ENCODE measurements at places on chromosomes 12 and 14. TPM values are rescaled to one million over a fixed set of nuclear protein-coding genes. Genes with fewer than 3 reads are reported as not detected.
A peak's percentile ranks its signal among the peaks of the same experiment; 100 is the strongest.

- no peak for DNase-seq
Observed at GRCh38 chr12:59494617-59495016, 101.2 kb upstream of the SLC16A7 start.

Gene IL26
- not detected for total RNA-seq

Gene HOXC4
- 0.18 TPM for total RNA-seq

DNA sequence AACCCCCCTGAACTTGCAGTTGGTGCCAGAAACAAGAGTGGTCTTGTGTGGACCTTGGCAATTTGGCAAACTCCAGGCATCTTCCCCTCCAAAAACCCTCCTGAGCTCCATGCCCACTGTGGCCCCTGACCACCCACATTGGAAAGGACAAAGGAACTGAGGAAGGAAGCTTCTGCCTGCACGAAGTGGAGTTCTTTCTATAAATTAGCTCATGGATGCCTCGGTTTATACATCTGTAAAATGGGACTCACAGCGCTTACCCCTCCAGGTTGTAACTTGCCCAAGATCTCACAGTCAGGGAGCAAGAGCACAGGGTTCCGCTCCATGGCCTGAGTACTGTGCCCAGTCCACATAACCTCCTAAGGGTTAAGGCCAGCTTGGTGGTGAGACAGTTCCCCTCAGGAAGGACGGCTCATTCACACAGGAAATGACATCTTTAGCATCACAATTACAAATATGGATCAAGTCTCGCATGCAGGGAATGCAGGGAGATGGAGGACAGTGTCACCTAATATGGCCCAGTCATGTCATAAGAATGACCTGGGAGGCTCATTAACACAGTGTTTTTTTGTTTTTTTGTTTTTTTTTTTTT lies 66.6 kb downstream of the CLMN start:
- no peak for DNase-seq

DNA sequence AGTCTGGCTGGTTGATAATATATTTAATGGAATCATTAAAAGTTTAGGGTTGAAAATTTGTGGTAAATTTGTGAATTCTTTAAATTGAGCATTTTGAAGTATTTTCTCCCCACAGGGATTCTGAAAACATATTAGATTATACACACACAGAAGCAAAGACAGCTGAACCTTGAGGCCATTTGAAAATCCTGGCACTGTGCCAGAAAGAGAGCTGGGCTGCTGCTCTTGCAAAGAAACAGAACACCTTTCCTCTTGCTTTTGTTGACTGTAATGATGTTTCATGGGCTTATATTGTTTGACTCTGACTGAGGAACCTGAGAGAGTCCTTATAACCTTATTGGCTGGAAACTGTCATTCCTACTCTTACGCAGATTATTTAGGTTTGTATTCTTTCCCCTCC lies 4.8 kb downstream of the RNF34 start:
- peak; percentile 26 for DNase-seq

Gene CRACR2A
- 68.5 TPM for total RNA-seq

Gene OR4E2
- not detected for total RNA-seq

DNA sequence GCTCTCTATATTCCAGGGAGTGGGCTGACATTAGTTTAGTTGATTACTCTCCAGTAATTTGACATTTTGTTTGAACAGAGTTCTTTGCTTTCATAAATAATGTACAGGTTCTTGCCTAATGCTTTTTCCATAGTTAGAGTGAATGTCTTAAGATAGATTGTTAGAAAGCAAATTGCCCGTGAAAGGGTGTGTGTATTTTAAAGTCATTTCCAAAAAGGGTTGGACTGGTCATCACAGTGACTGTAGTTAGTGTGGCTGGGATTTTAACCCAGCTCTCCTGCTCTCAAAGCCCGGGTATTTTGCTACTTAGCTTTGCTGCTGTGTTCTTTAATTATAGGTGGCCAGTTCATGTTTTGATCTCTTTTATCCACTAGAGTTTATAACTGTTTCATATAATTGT lies 74.2 kb downstream of the DNAH10 start:
- DNase-seq, result no peak

DNA sequence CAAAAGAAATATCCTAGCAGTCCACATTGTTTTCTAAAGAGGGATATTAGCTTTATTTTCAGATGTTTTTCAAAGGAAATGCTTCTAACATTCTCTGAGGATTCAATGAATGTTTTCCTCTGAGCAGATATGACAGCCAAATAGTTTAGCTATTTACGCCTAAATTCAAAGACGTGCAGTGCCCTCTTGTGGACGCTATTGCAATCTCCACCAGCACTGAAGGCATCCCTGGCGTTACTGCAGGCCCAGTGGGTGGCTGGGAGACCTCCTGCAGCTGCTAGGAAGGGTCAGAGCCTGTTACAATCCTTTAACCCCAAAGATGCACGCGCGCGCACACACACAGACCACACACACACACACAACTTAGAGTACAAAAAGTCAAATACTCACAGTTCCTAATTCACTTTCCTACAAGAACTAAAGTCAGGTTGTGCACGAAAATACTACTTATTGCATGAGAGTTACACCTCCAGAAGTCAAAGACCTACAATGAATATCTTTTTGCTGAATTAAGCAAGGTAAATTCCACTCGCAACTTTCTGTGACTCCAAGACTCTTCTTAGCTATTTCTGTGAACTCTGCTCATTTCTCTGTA lies 589.3 kb upstream of the TMEM132C start:
- no peak for DNase-seq

DNA sequence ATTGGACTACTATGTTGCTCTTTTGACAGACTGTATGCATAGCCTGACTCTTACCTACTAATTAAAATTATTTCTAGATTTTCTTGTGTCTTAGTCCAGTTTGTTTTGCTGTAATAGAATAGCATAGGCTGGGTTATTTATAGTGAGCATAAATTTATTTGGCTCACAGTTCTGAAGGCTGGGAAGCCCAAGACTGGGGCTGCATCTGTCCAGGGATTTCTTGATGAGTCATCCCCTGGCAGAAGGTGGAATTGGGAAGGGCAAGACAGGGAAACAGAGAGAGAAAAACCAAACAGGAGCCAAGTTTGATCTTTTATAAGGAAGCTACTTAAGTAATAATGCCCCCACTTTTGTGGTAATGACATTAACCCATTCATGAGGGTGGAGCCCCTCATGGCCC lies 759.2 kb upstream of the LRFN5 start:
- no peak for DNase-seq

Gene METAP2
- 36.1 TPM for total RNA-seq

DNA sequence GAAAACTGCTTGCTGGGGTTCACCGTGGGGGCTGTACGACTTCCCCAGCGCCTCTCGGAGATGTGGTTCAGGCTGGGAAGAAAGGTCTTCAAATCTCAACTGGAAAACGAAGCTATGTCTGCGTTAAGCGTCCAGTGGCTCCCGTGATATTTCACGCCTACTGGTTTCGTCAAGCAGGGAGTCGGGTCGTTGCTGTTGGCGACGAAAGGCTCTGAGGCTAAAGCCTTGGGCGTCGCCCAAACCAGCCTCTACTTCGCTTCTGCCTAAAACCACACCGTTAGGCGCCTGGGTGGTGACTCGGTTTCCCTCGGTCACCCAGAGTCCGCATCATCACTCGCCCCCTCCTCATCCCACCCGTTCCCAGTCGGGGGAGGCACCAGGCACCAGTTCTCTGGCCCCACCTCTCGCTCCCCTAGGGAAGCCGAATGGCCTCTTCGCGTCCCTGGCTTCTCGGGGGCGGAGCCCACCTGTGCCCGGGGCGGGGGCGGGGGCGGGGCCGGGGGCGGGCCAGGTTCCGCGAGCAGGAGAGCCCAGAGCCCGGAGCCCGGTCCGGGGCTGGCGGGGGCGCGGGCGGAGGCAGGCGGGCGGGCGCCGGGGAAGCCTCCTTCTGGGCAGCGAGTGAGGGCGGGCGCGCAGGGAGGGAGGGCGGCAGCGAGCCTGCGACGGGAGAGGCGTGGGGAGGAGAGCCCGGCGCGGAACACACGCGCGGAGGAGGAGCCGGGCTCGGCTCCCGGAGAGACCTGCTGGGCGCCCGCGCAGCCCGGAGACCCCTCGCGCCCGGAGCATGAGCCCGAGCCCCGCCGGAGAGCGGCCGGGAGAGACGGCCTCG lies at the start of gene B4GALNT3:
Gene B4GALNT3 (plus strand): TSS at position 510 of the 829 bp plus-strand sequence. CDS start 438 bp downstream, outside the sequence.
- peak; percentile 66 for DNase-seq

- no peak for DNase-seq
Observed at GRCh38 chr14:30748343-30748742, 126.0 kb upstream of the COCH start.

- DNase-seq, result no peak
Observed at GRCh38 chr12:130807309-130807708, 31.7 kb downstream of the STX2 start.

DNA sequence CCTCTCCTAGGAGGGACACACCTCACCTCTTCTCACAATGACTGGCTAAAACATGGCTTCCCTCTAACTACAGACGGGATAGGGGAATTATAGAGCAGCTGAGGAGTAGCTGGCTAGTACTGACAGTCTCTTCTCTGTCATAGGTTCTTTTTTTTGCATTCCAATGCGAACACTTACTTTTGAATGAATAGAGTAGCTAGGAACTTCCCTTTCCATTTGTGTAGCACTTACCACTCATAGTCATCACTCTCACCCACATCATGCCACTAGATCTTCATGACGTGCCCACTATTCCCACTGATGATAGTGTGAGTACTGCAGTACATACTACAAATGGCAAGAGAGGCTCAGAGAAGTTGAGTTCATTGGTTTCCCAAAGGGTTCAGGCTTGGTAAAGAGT lies 143.9 kb upstream of the HIF1A start:
- DNase-seq, result no peak

DNA sequence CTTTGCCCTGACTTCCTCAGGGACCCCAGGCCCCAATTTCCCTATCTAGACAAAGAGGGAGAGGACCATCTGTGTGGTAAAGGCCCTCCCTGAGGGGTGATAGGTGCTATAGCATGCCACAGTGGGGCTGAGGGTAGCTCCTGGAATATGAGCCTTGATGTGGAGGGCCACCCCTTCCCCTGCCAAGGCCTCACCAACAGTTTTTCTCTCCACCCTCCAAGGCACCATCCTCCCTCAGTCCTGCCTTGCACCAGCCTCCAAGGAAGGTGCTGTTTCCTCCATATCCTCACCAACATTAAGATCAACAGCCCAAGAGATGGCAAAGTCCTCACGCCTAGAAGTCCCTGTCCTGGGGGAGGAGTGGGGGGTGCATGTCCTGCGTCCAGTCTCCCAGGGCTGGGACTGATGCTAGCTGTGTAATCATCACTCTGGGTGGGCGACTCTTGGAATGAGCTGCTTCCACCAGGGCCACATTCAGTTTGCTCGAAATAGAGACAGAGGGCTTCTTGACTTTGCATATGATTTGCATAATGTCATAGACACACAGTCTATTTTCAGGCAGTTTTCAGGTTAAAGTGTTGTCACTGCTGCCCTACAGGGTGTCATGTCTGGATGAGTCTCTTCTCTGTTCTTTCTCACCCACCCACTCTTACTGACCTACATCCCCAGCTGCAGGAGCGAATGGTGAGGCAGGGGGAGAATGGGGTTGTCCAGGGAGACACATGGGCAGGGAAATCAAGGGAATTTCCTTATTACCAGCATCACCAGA lies 17.4 kb downstream of the ACVRL1 start:
- no peak for DNase-seq

Gene PPM1H
- total RNA-seq, result 7.9 TPM

- no peak for DNase-seq
Observed at GRCh38 chr12:110269622-110270124, 11.4 kb upstream of the ATP2A2 start.

Gene PELI2
- total RNA-seq, result 12.2 TPM

DNA sequence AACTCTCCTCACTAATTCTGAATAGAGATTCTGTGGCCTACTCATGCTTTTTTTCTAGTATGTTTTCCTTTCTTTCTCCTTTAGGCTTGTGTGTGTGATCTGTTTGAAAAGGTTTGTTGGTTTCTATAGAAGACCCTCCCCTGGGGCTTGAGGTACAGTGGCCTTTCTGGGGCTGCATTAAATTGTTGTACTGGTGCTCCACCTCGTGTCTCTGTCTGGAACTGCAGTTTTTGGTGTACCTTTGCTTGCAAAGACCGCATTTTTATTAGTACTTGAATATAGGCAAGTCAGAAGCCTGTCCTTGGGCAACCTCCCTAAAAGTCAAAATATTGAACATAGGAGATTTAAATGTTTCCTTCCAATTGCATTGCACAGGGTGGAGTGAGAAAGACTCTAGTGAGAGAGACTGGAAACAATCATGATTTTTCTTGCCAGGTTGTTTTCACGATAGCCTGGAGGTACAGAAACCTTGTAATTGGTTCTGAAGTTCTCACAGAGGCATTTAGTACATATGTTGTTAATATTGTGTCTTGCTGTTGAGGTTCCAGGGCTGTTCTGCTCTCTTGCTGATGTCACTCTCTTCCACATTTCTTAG lies 39.0 kb downstream of the SLCO1B1 start:
- peak; percentile 35 for DNase-seq

DNA sequence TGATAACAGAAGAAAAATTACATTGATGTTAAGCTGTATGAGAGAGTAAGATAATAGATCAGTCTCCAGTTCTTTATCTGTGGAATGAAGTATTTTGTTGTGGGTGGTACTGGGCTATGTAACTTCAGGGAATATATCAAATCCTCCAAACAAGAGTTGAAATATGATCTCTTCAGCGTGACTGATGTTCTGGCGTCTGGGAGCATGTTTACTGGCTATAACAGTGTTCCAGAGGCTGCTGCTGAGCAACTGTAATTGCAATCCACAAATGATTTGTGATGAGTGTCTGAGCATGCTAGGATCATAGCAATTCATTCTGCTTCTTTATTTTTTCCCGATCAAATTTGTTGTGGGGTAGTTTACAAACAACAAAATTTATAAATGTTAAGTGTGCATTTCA lies 18.6 kb upstream of the CCDC198 start:
- DNase-seq, result no peak

GRCh38 chr12:108642899-108643654 lies 9.4 kb upstream of the SELPLG start:
- DNase-seq, result no peak

Gene GALNT8
- total RNA-seq, result 24.5 TPM

- DNase-seq, result no peak
Observed at GRCh38 chr12:132004946-132005345, 55.2 kb downstream of the EP400 start.

- no peak for DNase-seq
Observed at GRCh38 chr14:105241641-105242040, 6.7 kb upstream of the BTBD6 start.

GRCh38 chr12:59164991-59165718 lies 244.9 kb upstream of the LRIG3 start:
- no peak for DNase-seq

DNA sequence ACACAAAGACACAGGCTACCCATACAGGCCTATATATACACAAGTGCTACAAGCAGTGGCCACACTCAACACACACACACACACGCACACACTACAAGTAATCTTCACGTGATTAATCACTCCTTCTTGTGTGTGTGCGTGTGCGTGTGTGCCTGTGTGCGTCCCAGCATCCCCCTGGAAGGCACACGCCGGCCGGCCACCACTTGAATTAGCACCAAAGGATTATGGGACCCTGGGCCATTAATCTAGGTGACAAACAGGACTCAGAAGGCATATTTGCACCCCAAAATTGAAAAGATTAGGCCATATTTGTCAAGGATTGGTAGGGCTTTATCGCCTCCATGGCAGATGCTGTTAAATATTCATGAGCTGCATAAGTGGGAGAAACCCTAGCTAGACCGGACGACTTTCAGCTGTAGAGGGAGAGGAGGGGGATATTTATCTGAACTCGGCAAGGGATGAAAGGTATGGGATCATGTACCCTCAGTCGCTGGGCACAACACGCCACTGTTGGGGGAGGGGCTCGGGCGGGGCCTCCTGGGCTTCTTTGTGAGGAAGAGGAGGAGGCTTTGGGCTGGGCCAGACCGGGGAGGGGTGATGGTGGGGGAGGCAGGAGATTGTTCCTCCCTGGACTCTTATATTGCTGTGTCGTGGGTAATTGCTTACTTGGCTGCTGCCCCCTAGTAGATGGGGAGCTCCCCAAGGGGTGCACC lies 89.6 kb upstream of the LHX5 start:
- no peak for DNase-seq

GRCh38 chr12:97616946-97617345 lies 154.3 kb downstream of the RMST start:
- DNase-seq, result no peak

Data from left colon (tissue), 2 donors.